ENCODE measurements at places on chromosomes 7 and 10.

GRCh38 chr10:19256331-19256730, 207.7 kb downstream of the MALRD1 start:
- DNase-seq: no peak

- no peak for DNase-seq
Observed at GRCh38 chr10:129523723-129524316, 56.8 kb downstream of the MGMT start.

DNA sequence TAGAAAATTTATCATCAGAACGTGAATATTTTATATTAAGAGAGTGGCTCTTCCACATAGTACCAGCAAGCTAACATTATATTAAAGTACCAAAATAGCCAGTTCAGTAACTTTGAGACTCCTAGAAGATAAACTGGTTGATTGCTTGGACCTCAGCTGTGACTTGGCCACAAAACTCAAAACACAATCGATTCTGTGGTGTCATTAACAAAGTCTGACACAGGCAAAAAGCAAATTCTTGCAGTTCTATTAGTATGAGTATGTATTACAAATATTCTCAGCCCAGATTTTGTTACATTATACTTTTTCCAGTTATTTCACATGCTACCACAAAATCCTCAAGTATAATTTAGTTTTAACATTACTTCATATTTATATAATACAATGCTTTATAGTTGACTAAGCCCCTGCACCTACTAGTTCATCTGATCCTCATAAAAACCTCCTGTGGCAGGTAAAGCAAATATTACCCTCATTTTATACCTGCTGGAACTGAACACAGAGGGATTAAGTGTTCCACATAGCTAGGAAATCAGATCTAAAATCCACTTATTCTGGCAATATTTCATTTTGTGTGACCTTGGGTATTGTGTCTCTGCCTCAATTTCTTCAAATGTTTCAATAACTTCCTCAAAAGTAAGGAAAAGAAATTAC, 279.9 kb upstream of the MKLN1 start:
- DNase-seq: no peak

GRCh38 chr10:49177391-49178355, 10.5 kb downstream of the TMEM273 start:
- DNase-seq: no peak

Measured in activated T-helper 1 cell treated with anti-CD3 and anti-CD28 coated beads, Interleukin-2, amount 50 U/mL, for 16 hours (primary cell).